ENCODE measurements at places on chromosomes 13 and 19.

GRCh38 chr13:60148918-60149317, 14.8 kb downstream of the DIAPH3 start:
- DNase-seq, result no peak

- DNase-seq, result no peak
These were observed 210.9 kb downstream of the FGF14 start for GRCh38 chr13:102190930-102191329.

GRCh38 chr19:44570984-44571684, 41.7 kb upstream of the CEACAM20 start:
- no peak for DNase-seq

DNA sequence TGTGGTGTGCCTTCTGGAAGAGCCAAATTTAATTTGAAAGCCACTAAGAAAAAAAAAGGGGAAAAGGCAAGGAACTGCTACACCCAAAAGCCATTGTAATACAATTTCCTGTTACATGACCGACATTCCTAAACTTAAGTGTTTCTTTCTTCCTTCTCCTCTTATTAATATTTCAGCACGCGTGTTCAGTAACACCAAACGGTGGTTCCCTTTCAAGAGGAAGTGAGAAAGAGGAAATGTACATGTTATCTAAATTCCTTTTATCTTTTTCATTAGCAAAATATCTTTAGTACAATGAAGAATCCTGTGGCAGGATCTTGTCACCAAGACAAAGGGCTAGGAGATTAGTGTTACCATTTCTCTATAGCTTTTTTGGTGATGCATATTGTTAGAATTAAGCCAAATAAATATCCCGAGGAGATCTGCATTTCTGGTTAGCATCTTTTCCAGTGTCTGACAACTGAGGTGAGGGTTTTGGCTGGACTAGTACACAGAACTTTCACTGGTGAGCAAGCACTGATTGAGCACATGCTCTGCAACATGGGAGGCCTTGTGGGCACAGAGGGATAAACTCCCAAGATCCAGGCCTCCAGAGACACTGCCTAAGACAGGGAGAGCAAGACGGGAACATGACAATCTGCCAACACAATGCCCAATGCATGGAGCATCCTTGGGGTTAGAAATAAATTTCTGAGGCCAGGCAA, 22.1 kb downstream of the LATS2 start:
- no peak for DNase-seq

GRCh38 chr13:42035905-42036521, 12.4 kb upstream of the DGKH start:
- DNase-seq, result no peak

- no peak for DNase-seq
These were observed 3.3 kb upstream of the ADGRE5 start for GRCh38 chr19:14377883-14378328.

DNA sequence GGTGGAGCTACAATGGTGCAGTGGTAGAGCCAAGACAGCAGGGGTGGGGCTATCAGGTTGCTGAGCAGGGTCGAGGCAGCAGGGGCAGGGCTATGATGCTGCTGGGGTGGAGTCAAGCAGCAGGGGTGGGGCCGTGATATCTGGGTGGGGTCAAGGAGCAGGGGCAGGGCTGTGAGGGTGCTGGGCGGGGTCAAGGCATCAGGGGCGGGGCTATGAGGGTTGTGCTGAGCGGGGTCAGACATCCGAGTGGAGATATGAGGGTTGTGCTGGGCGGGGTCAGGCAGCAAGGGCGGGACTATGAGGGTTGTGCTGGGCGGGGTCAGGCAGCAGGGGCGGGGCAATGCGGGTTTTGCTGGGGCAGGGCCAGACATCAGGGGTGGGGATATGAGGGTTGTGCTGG, 14.7 kb downstream of the HCN2 start:
- DNase-seq, result no peak

DNA sequence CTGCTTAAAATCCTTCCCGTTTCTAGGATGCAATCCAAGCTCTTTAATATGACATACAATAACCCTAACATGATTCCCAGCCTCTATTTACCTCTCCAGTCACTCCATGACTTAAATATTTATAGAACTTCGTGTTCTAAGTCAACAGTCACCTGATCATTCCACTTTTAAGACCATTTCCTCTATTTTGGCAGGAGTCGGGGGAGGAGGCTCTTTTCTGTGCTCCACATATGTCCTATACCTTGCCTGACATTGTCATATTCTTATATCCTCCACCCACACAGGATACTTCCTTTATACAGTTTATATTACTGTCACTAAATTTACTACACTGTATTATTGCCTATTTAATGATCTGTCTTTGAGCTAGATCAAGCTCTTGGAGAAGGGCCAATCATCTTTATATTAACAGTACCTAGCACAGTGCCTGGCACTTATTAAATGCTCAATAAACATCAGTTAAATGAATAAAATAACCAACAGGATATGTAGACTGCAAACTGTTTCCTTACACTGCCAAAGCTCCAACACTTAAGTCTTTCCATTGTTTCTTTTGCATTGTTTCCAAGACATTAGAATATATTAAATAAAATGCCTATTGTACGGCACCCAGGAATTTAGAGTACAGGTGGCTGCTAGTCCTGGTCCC, 2.7 kb downstream of the ARGLU1 start:
- DNase-seq, result no peak

DNA sequence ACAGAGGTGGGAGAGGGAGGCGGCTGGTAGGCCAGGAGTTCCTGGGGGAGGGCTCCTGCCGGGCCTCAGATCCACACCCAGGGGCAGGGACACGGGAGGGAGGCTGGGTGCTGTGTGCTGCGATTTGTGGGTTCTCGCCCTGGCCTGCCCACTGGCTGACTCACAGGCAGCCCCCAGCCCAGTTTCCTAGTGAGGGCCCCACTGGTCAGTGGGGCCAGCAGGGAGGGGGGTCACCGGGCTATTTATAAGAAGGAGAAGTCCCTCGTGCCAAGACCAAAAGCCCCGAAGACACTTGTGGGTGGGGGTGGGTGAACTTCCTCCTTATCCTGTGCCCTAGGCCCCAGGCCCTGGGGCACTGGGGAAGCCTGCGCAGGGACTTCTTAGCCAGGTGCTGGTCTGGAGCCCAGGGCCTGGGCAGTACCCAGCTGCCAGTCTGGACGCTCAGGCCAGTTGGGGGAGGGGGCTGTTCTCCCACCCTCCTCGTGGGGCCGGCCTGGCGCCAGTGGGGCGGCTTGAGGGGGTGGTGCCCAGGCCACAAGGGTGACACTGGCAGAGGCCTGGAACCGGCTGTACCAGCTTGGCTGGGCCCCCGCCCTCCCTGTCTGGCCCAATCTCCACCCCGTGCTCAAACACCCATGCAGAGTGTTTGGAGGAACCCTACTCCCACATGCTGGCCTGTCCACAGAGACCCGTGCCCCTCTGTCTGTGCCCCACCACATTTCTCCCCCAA, 5.0 kb upstream of the JUNB start:
- DNase-seq, result peak; percentile 37

- DNase-seq, result no peak
These were observed 73.2 kb upstream of the DOCK9 start for GRCh38 chr13:99050983-99051488.

DNA sequence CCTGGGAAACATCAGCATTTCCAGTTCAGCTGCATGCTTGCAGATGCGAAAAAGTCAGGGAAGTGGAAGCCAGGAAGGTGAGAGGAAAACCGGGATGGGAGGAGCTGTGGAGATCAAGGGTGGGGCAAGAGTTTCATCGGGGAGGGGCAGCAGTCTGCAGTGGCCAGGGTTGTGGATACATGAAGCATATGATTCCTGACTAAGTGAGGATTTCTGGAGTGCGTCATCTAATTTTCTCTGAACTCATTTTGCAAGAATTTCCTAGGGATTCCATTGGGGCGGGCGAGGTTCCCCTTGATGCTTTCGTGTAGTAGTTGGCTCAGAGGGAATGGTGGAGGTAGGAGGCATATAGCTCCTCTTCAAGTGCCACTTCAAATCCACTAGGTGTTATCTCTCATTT, 344.1 kb upstream of the TMTC4 start:
- no peak for DNase-seq

DNA sequence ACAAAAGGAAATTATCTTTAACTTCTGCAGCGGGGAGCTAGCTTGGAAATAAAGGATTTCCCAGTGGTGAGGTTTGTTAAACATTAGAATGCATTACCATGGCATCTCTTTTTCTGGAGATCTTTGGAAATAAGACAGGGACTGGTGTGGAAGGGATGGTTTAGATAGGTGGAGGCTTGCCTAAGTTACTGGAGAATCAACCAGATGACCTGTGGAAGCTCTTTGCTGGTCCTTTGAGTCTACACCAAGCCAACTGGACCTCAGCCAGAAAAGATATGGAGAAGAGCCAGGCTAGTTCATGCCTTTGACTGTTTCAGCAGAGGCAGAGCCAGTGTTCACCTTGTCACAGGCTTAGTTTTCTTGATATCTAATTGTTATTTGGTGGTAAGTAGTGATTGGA, 134.7 kb downstream of the KCNRG start:
- no peak for DNase-seq

DNA sequence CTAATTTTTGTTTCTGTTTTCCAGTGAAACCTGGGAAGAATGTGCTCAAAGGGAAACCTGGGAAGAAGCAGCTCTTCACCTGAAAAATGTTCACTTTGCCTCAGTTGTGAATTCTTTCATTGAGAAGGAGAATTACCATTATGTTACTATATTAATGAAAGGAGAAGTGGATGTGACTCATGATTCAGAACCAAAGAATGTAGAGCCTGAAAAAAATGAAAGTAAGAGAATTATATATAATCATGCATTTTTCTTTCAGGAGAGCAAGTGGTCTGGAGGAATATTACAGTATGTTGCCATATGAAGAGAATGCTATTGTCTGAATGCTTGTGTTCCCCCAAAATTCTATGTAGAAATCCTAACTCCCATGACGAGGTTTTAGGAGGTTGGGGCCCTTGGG, 3.4 kb downstream of the NUDT15 start:
- no peak for DNase-seq

DNA sequence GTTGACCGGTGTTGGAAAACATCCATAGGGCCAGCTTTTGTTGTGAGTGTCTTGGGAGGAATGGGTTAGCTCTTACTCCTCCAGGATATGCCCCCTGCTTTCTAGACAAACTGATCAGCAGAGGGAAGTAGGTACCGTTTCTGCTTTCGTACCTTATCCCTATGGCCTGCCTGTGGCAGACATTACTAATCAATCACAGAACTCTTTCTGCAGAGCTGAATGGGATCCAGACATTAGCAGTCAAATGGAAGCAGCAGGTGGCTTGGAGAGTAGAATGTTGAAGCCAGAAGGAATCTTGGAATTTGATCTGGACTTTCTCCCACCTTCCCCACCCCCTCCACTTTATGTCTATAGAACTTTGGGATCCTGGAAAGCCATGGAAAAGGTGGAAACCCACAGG, 17.1 kb downstream of the NWD1 start:
- no peak for DNase-seq

DNA sequence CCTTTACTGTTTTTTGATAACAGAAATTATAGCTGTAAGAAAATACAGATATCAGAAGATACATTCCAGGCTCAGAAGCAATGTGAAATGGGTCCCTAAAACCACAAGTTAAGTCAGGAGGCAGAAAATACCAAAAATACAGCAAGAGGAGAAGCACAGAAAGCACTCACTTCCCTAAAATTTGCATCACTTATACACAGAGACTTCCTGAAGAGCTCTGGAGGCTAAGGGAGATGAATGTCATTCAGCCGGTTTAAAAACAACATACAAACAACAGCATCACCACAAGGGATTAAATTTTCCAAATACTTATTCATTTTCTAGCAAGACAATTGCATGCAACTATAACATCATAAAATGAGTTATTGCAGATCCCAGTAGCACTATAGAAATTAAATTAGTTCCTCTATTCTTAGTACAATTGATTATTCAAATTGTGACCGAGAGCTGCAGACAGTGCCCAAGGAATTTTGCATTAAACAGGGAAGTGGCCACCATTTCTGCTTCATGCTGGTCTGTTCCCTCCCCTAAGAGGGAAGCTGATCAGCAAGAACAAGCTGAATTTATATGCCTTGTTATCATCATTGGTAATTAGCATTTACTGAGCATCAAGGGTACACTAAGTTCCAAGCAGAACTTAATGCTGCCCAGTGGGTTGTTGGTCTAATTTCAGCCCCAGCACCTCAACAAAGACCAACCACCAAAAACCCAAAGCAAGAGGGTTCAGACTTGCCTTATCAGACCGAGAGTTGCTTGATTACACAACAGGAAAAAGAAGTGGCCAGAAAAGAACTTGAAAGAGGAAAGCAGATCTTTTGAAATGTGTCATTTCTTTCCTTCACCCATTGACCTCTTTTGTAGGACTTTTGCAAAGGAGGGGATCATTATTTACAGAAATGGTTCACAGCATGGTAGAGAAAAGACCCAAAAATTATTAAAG, 140.7 kb downstream of the KCTD12 start:
- DNase-seq, result no peak

DNA sequence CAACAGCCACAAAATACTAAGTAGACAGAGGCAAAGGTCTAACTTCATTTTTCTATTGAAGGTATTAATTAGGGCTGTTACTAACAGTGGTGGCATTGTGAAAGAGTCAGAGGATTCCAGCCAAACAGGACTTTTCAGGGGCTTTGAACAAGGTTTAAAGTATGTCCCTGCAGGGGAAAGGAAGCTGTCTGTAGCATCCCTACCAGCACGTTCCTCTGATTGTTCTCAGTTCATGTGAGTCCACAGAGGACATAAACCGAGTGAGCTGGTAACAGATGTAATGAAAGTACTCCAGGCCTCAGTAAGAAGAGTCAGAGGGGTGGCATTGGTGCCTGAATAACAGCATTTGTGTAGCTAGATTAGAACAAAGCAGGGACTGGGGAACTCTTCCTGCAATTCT, 15.3 kb upstream of the SPATA13 start:
- no peak for DNase-seq

DNA sequence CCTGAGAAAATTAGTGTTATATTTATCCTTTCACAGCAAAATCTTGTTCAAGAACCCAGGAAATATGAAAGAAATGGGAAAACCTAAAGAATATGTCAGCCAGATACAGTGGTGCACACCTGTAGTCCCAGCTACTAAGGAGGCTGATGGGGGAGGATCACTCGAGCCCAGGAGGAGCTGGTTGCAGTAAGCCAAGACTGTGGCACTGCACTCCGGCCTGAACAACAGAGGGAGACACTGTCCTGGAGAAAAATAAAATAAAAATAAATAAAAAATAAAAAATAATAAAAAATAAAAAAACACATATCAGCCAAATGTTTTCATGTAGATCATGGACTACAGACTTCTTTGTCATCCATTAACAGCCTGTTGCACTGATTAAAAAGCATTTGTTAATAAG, 244.8 kb upstream of the KLHL1 start:
- DNase-seq, result no peak

DNA sequence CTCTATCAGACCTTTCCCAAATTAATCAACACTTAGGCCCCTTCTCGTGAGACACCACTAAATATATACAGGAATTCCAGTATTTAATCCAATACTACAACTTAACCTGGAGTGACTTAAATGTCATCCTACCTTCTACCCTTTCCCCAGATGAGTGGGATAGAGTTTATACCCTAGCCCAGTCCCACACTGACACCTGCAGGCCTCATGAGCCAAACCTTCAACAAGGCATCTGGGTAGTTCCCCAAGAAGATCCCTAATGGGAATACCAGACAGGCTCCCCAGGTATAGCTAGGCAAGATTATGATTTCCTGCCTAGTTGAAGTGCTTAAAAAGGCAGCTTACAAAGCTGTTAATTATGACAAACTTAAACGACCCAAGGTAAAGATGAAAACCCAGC, 15.9 kb downstream of the ZNF83 start:
- DNase-seq, result no peak

GRCh38 chr13:110610955-110611595, 4.3 kb upstream of the NAXD start:
- no peak for DNase-seq

All from dorsolateral prefrontal cortex (tissue), 122 donors.